ENCODE measurements at places on chromosomes 4 and X. TPM values are rescaled to one million over a fixed set of nuclear protein-coding genes. Genes with fewer than 3 reads are reported as not detected.

- peaks cover 29% of the 10 kb centered on the region for H3K4me1 ChIP-seq
- H3K36me3 ChIP-seq: peaks cover 18% of the 10 kb centered on the region
- no peak overlapping the region for H3K27ac ChIP-seq
Observed at GRCh38 chr4:89109841-89110540, 1.3 kb upstream of the TIGD2 start.

GPM6B gene
- total RNA-seq: not detected

SORCS2 gene
- total RNA-seq: 0.18 TPM

- H3K27me3 ChIP-seq: no peaks in the 10 kb centered on the region
- H3K27ac ChIP-seq: no peak overlapping the region
- no peaks in the 10 kb centered on the region for H3K4me1 ChIP-seq
- H3K36me3 ChIP-seq: no peaks in the 10 kb centered on the region
- H3K4me3 ChIP-seq: no peak overlapping the region
Observed at GRCh38 chr4:41043465-41043864, 170.9 kb downstream of the APBB2 start.

PFKFB1 gene
- 0.60 TPM for total RNA-seq

DNA sequence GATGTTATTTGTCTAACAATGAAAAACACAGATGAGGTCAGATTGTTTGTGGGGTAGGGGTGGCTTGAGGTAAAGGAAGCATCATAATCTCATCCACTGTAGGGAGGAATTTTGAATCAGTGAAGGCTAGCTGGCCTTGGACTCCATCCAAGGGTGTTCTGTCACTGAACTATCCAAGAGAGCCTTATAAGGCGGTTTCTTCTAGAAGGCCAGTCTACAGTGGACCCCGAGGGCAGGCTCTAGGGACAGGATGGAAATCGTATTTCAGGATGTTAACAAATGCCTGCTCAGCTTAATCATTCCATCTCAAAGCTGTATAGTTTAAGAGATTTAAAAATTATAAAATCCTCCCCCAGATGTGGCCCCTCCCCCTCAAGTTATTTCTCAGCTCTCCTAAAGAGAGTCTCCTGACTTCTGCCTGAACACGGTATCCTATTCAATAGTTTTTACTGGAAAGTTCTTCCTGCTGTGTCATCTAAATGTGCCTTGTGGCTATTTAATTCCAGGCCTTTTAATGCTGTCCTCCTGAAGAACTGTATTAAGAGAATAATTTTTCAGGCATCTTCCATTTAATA is 8.0 kb downstream of the IGFBP7 start:
- H3K27me3 ChIP-seq: peaks cover 37% of the 10 kb centered on the region
- H3K27ac ChIP-seq: no peak overlapping the region
- H3K36me3 ChIP-seq: no peaks in the 10 kb centered on the region
- no peak for DNase-seq

TIMM17B gene
- total RNA-seq: 55.2 TPM

FHIP1A gene
- 0.18 TPM for total RNA-seq

PDGFRA gene
- 0.68 TPM for total RNA-seq

TMEM47 gene
- total RNA-seq: not detected

- no peak for DNase-seq
- no peak overlapping the region for H3K27ac ChIP-seq
- H3K27me3 ChIP-seq: peaks cover 4% of the 10 kb centered on the region
- no peaks in the 10 kb centered on the region for H3K4me1 ChIP-seq
- no peak overlapping the region for H3K4me3 ChIP-seq
Observed at GRCh38 chr4:159515314-159516025, 412.6 kb downstream of the RAPGEF2 start.

DNA sequence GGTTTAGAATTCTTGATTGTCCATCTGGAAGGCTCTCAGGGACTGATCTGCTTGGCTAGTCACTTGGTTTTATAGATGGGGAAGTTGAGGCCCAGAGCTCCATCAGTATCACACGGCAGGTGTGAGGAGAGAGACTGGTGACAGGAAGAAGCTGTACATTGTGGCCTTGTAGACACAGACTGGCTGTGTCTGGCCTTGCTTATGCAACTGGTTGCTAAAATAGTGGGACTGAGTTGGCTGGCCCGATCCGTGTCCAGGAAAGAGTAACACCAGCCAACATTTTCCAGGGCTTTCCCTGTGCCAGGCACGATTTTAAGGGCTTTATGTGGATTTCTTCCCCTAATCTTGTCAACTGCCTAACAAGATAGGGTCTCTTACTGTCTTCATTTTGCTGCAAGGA is 2.8 kb downstream of the TBC1D14 start:
- H3K27me3 ChIP-seq: peaks cover 2% of the 10 kb centered on the region
- H3K4me3 ChIP-seq: no peak overlapping the region
- H3K4me1 ChIP-seq: peaks cover 71% of the 10 kb centered on the region
- H3K27ac ChIP-seq: no peak overlapping the region
- peaks cover 13% of the 10 kb centered on the region for H3K36me3 ChIP-seq

DNA sequence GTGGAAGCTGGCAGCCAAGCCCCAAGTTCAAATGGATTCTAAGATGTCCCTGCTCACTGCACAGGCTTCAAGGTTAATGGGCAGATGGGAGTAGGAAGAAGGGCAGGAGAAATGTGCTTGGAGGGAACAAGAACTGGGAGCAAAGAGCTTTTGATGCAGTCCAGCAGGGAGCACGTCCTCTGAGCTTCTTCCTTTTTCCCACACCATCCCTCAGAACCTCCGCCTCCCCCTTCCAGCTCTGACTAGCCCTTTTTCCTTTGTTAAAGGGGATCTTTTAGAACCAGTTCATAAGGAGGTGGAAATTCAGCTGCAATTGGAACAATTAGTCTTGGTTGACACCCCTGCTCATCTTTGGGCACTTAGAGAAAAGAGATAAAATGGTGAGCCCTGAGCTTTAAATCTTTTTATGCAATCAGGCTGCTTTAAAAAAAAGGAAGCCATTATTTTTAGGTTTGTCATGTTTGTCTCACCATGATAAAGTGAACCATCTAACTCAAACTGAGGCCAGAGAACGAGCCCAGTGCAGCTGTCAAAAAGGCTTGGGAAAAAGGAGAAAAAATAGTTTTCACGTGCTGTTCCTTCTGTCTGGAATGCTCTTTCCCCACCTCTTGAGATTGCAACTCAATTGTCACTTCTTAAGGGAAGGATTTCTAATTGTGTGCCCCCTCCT is 135.8 kb upstream of the IL1RAPL2 start:
- no peaks in the 10 kb centered on the region for H3K4me1 ChIP-seq
- DNase-seq: no peak
- H3K36me3 ChIP-seq: no peaks in the 10 kb centered on the region
- no peaks in the 10 kb centered on the region for H3K27me3 ChIP-seq
- H3K4me3 ChIP-seq: no peak overlapping the region

GRCh38 chr4:72489267-72489666 is 79.8 kb downstream of the ADAMTS3 start:
- no peaks in the 10 kb centered on the region for H3K36me3 ChIP-seq
- no peak overlapping the region for H3K27ac ChIP-seq
- no peak for DNase-seq
- H3K4me3 ChIP-seq: no peak overlapping the region

GRCh38 chr4:98341309-98341708 is 80.1 kb downstream of the RAP1GDS1 start:
- no peak overlapping the region for H3K27ac ChIP-seq
- H3K4me3 ChIP-seq: no peak overlapping the region
- no peaks in the 10 kb centered on the region for H3K27me3 ChIP-seq
- H3K36me3 ChIP-seq: peaks cover 23% of the 10 kb centered on the region

- no peak overlapping the region for H3K4me3 ChIP-seq
- no peak overlapping the region for H3K27ac ChIP-seq
- no peaks in the 10 kb centered on the region for H3K27me3 ChIP-seq
- H3K36me3 ChIP-seq: peaks cover 9% of the 10 kb centered on the region
Observed at GRCh38 chr4:139530833-139531427, 25.1 kb downstream of the SETD7 start.

XAGE1A gene
- total RNA-seq: not detected

DNA sequence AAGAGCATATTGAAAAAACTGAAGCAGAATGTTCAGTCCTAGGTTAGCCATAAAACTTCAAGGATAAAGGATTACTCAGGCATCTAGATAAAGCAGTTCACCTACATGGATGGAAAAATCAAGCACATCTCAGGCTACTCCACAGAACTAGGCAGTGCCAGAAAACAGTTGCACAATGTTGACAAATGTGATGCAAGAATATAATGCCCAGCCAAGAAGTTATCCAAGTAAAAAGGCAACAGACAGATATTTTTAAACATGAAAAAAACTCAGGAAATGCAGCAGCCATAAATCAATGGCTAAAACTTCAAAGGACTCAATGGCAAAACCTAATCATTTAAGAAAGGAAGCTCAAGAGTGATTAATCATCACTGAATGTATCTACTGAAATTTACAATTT is 456.0 kb upstream of the FAM241A start:
- no peaks in the 10 kb centered on the region for H3K27me3 ChIP-seq
- no peak overlapping the region for H3K4me3 ChIP-seq
- no peak for DNase-seq
- H3K27ac ChIP-seq: no peak overlapping the region

VCX3A gene
- total RNA-seq: not detected

GRCh38 chr4:185341377-185341776 is 54.3 kb downstream of the LRP2BP start:
- H3K27me3 ChIP-seq: no peaks in the 10 kb centered on the region
- peaks cover 34% of the 10 kb centered on the region for H3K36me3 ChIP-seq
- H3K27ac ChIP-seq: peak overlapping the region; percentile 81
- DNase-seq: no peak
- H3K4me3 ChIP-seq: no peak overlapping the region

CXCL1 gene
- total RNA-seq: not detected

PJA1 gene
- total RNA-seq: 15.4 TPM

TMEM33 gene
- total RNA-seq: 53.3 TPM

GRCh38 chr4:16006771-16007446 is 43.9 kb upstream of the FGFBP2 start:
- peaks cover 17% of the 10 kb centered on the region for H3K27me3 ChIP-seq
- no peak overlapping the region for H3K27ac ChIP-seq
- no peaks in the 10 kb centered on the region for H3K36me3 ChIP-seq
- no peak overlapping the region for H3K4me3 ChIP-seq
- H3K4me1 ChIP-seq: no peaks in the 10 kb centered on the region
- DNase-seq: no peak

DNA sequence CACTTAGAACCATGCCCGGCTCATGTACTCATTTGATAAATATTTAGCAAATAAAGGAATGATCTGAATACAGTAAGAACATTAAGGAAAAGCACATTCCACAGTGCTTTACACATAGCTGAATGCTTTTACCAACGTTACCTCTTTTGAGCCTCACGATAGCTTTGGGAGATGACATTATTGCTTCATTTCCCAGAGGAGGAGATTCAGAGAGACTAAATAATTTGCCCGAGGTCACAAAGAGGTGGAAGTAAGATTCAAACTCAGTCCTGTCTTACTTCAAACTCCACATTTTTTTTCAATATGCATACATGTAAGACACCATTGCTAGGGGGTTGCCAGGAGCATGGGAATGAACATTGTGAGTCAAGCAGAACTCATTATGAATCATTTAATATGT is 538.5 kb downstream of the BCOR start:
- H3K4me1 ChIP-seq: no peaks in the 10 kb centered on the region
- no peak overlapping the region for H3K4me3 ChIP-seq
- peaks cover 2% of the 10 kb centered on the region for H3K36me3 ChIP-seq
- H3K27ac ChIP-seq: no peak overlapping the region
- no peak for DNase-seq

- H3K4me1 ChIP-seq: no peaks in the 10 kb centered on the region
- H3K36me3 ChIP-seq: no peaks in the 10 kb centered on the region
- no peaks in the 10 kb centered on the region for H3K27me3 ChIP-seq
- no peak overlapping the region for H3K4me3 ChIP-seq
- H3K27ac ChIP-seq: no peak overlapping the region
Observed at GRCh38 chr4:144905286-144905685, 192.7 kb downstream of the ANAPC10 start.

CITED1 gene
- total RNA-seq: not detected

GRCh38 chr4:14155803-14156202 is 528.3 kb upstream of the BOD1L1 start:
- no peaks in the 10 kb centered on the region for H3K4me1 ChIP-seq
- H3K27ac ChIP-seq: no peak overlapping the region
- no peaks in the 10 kb centered on the region for H3K36me3 ChIP-seq
- H3K4me3 ChIP-seq: no peak overlapping the region
- DNase-seq: no peak

HSFX1 gene
- 0.50 TPM for total RNA-seq

GRCh38 chrX:78517124-78517523 is 142.0 kb downstream of the RTL3 start:
- H3K4me1 ChIP-seq: peaks cover 41% of the 10 kb centered on the region
- H3K27me3 ChIP-seq: no peaks in the 10 kb centered on the region
- DNase-seq: peak; percentile 67
- peak overlapping the region; percentile 87 for H3K27ac ChIP-seq
- peaks cover 39% of the 10 kb centered on the region for H3K36me3 ChIP-seq

DNA sequence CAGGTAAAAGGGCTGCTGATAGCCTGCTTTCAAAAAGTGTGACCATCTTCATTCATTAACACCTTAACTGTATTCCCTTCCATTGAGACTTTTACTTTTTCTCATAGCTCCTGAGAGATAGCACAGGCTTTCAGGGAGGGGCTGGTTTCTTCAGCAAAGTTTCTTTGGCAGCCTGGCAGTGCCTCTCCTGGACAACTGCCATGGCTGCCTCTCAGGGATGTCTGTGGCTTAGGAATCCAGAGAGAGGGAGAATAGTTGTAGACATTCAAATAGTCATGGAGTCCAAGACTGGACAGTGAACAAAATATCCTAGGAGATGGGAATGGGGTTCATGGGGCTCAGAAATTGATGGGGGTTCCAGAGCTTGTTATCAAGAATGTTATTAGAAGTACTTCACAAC is 81.1 kb downstream of the FAM47B start:
- no peaks in the 10 kb centered on the region for H3K4me1 ChIP-seq
- H3K27me3 ChIP-seq: no peaks in the 10 kb centered on the region
- no peak overlapping the region for H3K27ac ChIP-seq
- H3K36me3 ChIP-seq: no peaks in the 10 kb centered on the region
- DNase-seq: no peak

- no peaks in the 10 kb centered on the region for H3K27me3 ChIP-seq
- H3K4me1 ChIP-seq: no peaks in the 10 kb centered on the region
- H3K4me3 ChIP-seq: no peak overlapping the region
- no peak overlapping the region for H3K27ac ChIP-seq
- no peak for DNase-seq
Observed at GRCh38 chr4:125388613-125389012, 73.9 kb downstream of the FAT4 start.

DNA sequence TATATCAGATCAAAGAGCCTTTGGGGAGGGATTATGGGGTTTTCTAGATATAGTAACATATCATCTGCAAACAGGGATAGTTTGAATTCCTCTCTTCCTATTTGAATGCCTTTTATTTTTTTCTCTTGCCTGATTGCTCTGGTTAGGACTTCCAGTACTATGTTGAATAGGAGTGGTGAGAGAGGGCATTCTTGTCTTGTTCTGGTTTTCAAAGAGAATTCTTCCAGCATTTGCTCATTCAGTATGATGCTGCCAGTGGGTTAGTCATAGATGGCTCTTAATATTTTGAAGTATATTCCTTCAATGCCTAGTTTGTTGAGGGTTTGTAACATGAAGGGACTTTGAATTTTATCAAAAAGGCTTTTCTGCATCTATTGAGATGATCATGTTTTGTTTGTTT is 25.6 kb upstream of the ABCB7 start:
- H3K27ac ChIP-seq: no peak overlapping the region
- H3K4me1 ChIP-seq: no peaks in the 10 kb centered on the region
- H3K27me3 ChIP-seq: no peaks in the 10 kb centered on the region
- no peak overlapping the region for H3K4me3 ChIP-seq
- no peaks in the 10 kb centered on the region for H3K36me3 ChIP-seq

TMPRSS11B gene
- total RNA-seq: not detected

GRCh38 chr4:180423712-180424057 is 1819.5 kb upstream of the TENM3 start:
- H3K27ac ChIP-seq: no peak overlapping the region
- no peak for DNase-seq
- H3K27me3 ChIP-seq: no peaks in the 10 kb centered on the region
- no peak overlapping the region for H3K4me3 ChIP-seq
- no peaks in the 10 kb centered on the region for H3K4me1 ChIP-seq
